ENCODE measurements at places on chromosomes 11 and 22.

DNA sequence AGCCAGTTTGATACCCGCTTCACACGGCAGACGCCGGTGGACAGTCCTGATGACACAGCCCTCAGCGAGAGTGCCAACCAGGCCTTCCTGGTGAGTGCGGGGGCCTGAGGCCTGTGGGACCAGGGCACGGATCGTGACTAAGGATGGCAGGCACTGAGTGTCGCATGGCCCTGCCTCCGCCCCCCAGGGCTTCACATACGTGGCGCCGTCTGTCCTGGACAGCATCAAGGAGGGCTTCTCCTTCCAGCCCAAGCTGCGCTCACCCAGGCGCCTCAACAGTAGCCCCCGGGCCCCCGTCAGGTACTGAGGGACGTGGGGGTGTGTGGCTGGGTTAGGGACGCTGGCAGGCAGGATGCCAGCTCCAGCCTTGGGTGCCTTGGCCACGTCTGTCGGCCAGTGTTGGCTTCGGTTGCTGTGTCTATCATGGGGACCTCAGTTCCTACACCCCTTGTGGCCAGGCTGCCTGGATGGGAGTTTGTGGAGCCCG, 3.0 kb downstream of the PTPRCAP start:
- no peak for DNase-seq

- DNase-seq, result no peak
Observed at GRCh38 chr11:19786644-19787043, 74.0 kb downstream of the NAV2 start.

GRCh38 chr11:19677381-19678080, 35.1 kb upstream of the NAV2 start:
- DNase-seq, result no peak

DNA sequence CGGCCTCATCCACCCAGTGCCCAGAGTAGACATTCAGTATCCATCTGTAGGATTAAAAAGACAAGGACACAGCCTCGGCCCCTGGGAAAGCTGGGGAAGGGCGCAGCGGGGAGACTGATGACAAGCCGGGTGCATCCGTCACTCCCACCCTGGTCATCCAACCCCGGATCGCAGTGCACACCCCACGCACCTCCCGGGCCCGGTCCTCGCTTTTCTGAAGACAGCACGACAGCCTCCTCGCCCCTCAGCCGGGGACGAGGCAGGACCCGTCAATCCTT, 1.1 kb downstream of the FCHSD2 start:
- no peak for DNase-seq

DNA sequence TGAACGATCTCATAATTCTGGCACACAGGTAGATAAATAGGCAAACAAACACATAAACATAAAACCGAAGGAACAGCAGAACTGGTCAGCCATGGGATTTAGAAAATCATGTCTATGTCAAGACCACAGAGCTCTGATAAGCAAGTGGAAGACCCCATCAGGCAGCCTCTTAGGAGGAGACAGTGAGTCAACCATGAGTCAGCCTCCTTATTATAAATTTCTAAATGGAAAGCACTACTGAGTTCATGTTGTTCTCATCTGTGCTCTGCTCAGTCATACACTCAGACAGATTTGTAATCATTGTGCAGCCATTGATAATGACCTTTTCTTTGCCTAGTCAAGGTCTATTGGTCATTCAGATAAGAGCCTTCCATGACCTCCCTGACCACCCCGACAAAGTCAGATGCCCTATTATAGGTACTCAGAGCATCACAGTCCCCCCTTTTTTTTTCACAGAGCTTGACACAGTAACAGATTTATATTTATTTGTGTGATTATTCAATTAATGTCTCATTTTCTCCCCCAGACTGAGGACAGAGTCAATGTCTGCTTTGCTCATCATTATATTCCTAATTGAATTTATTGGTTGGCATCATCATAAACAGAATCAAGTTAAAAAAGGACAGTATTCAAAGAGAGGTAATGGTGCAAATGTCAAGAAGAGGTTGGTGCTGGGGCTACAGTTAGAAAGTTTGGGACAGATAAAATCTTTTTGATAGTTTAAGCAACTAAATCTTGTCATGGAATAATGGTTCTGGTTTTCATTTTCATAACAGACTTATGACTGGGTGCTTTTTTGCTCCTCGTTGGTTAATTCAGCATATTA, 579.7 kb upstream of the CCDC90B start:
- DNase-seq, result no peak

DNA sequence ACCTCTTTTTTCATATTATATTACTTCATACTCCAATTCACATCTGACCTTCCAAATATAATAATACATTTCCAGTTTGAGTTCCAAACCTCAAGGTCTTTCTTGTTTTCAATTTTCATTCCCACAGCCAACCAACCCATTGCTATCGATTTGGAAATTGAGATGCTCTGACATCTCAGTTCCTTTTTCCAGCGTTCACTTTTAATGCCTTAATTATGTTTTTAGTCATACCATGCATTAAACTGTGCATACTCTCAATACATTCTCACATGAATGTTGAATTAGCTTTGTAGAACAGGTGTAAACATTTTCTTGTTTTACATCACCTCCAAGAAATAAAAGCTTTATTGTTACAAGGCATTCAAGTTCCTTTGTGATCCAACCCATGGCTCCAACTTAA, 294.2 kb upstream of the ANO3 start:
- no peak for DNase-seq

GRCh38 chr22:36359470-36359996, 28.2 kb downstream of the MYH9 start:
- DNase-seq, result no peak

DNA sequence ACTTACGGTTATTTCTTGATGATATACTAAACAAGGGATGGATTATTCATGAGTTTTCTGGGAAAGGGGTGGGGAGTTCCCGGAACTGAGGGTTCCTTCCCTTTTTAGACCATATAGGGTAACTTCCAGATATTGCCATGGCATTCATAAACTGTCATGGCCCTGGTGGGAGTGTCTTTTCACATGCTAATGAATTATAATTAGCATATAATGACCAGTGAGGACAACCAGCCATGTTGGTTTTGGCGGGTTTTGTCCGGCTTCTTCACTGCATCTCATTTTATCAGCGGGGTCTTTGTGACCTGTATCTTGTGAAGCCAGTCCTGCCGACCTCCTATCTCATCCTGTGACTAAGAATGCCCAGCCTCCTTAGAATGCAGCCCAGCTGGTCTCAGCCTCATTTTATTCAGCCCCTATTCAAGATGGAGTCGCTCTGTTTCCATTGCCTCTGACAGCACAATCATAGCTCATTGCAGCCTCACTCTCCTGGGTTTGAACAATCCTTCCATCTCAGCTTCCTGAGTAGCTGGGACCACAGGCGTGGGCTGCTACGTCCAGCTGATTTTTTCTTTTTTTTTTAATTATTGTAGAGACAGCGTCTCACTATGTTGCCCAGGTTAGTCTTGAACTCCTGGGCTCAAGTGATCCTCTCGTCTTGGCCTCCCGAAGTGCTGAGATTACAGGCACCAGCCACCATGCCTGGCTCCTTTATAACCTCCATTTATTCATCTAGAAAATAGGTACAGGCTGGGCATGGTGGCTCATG, 52.6 kb upstream of the EMID1 start:
- DNase-seq, result no peak

- no peak for DNase-seq
Observed at GRCh38 chr11:124840666-124841065, 24.6 kb upstream of the ROBO3 start.

- no peak for DNase-seq
Observed at GRCh38 chr11:115709297-115709696, 205.1 kb upstream of the CADM1 start.

GRCh38 chr11:45864041-45864440, 16.8 kb downstream of the CRY2 start:
- no peak for DNase-seq

- DNase-seq, result no peak
Observed at GRCh38 chr11:117009905-117010605, 88.2 kb downstream of the SIK3 start.

GRCh38 chr11:124434699-124435098, 10.0 kb upstream of the OR8B4 start:
- DNase-seq, result no peak

- DNase-seq, result no peak
Observed at GRCh38 chr22:20664594-20664959, 109.3 kb upstream of the SERPIND1 start.

DNA sequence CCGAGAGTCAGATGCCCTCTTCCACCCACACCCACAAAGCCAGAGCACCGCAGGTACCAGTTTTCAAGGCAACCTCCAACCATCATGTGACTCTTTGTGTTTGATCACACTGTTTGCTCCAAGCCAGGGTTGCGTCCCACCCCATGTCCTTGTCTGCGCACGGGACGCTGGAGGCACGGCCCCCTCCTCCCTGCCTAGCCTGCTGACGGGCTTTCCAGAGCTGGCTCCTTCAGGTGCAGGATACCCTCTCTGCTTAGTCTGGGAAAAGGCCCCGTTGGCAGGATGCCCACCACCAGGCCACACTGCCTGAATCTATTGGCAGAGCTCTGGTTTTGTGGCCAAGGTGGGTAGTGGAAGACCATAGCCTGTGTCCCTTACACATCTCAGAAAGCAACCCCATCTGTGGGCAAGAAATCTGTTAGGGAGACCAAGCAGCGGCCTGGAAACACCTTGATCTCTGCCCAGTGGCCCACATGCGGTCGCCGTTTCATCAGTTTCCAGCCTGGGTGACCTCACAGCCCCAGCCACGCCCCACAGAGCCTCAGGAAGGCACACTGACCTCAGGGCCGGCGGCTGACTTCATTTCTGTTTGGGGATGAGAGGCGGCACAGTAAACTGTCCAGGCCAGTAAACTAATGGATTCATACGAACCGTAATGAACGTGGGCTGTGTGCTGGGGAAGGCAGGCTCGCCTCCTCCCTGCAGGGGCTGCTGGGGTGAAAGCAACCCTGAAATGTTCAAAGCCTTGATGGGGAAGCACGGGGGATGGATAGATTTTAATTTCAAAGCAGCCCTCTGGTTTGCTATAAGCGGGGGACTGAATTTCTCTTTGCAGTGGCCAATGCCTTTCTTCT, 25.8 kb downstream of the CDPF1 start:
- no peak for DNase-seq

- DNase-seq, result peak; percentile 48
Observed at GRCh38 chr11:60978546-60979380, 7.3 kb downstream of the CD6 start.

GRCh38 chr11:117492578-117493251, 165.1 kb downstream of the CEP164 start:
- DNase-seq, result no peak

DNA sequence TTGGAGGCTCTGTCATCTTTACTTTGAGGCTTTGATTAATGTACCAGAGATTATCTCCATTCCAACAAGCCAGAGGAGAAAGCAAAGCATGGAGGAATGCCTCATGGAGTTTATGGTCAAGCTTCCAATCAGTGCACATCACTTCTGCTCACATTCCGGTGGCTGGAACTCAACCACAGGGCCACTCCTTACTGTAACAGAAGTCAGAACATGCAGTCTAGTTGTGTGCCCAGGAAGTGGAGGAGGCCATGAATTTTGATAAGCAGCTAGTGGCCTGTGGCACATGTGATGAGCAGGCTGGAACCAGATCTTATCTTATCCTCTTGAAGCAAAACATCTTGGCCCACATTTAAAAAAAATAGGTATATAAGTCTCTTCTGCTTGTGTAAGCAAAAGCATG, 258.9 kb upstream of the ARHGAP20 start:
- DNase-seq, result no peak

DNA sequence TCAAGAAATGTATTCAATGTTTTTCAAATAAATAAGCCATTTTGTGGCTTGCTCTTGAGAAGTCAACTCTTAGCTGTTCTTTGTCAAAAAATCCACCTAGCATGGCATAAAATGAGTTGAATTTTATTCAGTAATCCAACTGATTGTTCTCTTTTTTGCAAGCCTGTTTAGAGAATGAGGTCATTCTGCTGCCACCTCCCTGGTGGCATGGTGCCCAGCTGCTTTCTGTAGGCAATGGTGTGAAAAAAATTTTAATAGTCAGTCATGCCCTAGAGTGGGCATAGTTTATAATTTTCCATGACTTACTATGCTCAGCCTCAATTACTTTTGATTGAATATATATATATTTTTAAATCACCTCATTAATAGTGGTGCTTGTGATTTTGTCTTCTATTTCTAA, 177.2 kb downstream of the INSC start:
- no peak for DNase-seq

DNA sequence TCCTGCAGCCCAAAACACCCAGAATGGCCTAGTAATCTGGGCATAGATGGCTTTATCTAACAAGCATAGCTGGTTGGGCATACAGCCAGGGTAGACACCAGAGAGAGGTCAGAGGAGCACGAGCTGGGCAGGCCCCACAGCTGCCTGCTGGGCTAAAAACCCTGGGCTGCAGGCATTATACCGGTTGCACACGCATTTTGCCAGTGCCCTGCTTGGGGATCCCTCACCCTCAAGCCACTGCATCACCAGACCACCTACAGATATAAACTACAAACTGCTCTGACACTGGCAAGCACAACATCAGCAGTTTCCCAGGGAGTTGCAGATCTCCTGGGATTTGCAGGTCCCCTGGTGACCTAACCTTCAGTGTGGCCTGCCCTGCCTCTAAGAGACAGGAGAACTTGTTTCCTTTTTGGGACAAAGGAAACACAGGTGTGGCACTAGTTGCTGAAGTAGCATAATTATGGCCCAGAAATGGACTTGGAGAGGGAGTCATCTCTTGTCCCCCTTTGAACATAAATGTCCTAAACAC, 79.1 kb upstream of the SC5D start:
- no peak for DNase-seq

- no peak for DNase-seq
Observed at GRCh38 chr22:17258788-17259148, 39.5 kb upstream of the ADA2 start.

GRCh38 chr22:21797444-21798221, 62.0 kb upstream of the YPEL1 start:
- no peak for DNase-seq

DNA sequence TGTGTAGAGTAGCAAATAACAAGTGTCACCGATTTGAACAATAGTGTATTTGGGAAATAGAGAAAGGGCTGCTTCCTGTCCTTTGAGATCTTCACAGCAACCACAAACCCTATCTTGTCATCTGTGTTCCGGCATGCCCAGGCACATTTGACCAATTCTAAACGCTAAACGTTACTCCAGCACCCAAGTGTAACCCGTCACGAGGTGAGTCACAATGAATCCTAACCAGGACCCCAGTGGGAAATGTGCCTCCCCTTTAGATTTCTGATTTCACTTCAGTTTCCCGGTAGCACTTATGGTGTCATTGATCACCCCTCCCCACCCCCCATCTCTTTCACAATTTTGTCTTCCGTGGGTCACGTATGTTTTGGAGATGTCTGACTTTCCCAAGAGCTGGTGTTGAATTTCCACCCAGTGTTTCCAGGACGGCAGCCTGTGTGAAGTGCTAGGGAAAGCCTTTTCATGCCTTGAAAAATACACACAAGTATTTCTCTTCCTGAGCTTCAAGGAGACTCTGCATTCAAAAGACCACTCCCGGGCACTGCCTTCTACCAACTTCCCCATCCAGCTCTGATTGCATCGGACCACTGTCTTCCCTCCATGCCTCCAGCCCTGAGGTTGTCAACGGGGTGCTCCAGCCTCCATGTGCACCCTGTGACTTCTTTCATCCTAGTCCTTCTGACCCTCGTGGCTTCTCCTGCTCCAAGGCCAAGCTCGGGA, 10.5 kb upstream of the C11orf24 start:
- no peak for DNase-seq

GRCh38 chr11:71504531-71504930, 22.5 kb upstream of the KRTAP5-7 start:
- no peak for DNase-seq
